ENCODE measurements at places on chromosomes 1 and 21.

DNA sequence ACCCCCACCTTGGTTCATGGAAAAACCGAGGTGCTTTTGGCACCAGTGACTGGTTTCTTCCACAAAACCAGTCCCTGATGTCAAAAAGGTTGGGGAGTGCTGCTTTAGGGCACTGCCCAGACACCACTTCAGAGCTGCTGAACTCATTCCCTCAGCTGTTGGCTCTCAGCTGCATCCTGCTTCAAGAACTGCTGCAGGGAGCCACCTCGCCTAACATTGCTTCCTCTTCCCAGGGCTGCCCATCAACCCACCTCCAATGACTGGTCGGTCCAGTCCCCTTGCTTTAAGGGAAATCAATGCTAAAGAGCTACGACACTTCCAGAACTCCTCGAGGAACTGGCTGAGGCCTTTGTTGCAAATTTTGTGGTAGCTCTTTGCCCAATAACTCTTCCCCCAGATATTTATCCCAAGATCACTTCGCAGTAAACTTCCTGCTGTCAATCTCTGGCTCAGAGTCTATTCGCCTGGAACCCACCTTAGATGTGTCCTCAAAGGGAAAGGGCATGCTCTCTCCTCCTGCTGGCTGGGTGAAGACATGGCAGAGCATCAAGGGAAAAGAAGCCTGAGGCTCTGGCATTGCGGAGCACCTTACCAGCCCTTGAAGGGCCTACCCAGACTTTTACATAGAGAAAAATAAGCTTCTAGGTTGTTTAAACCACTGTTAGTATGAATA, 29.0 kb downstream of the C1orf52 start:
- DNase-seq: no peak

DNA sequence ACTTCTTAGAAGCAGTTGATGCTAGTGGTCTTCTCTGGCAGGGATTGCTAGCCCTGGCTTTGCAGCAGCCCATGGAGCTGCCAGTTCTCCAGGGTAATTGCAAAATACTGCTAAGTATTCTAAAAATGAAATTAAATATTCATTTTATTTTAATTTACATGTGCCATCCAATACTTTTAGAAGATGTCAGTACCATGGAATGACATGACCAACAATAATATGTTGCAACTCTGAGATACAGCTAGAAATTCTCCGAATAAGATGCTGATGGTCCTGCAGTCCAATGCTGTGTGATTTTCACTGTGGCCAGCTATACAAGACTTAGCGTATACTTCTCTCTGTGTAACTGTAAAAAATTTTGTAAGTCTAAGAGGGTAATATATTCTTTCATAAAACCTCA, 20.0 kb upstream of the WARS2 start:
- no peak for DNase-seq

DNA sequence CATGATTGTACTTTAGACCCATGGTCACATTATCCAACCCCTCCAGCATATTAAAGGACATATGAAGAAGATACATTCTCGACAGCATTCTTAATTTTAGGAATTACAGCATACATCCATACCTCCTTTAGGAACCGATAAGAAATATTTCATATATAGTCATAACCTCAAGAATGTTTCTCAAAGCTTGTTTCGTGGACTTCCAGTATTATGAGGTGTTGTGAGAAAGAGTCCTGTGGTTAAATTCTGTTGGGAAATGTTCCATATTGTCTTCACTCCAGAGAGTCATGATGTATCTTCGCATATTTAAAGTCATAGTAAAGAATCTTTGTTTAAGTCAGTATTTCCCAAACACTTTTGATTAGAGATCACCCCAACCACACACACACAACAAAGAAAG, 321.0 kb upstream of the SNX7 start:
- DNase-seq: peak; percentile 70

GRCh38 chr1:114109981-114110380, 43.7 kb downstream of the SYT6 start:
- no peak for DNase-seq

DNA sequence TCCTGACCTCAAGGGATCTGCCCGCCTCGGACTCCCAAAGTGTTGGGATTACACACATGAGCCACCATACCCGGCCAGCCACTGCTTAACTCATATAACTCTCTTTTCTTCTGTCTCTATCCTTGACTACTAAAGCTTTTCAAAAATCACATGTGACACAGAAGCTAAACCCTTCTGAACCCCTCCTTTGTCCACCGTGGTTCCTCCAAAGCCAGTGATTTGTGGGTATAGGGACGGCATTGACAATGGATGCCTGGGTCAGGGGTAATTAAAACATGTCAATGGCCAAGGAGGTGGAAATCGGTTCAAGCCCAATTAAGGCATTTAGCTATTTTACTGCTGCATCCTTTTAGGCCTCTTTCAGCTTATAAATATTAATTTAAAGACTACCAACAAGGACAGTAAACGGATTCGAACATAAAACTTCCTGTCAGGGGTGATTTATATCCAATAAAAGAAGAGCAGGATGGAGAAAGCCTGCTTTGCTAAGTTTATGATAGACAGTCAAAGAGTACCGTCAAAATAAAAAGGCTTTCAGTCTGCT, 242.3 kb downstream of the GPATCH2 start:
- DNase-seq: no peak

DNA sequence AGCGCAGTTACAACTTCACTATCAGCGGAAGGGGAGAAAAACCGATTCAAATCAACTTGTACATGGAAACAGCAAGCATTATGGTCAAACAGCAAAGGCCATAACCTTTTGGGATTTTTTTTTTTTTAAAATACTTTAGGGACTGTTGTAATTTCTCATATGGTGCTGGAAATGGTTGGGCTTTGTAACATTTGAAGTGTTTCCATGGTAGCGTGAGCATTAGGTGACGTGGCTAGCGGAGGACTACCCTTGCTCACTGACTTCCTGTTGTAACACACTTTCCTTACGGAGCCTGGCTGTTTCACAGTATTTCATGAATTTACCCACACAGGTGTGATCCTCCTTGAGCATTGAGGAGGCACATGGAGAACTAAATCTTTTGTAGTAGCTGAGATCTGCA, 269.5 kb downstream of the TM2D1 start:
- no peak for DNase-seq

DNA sequence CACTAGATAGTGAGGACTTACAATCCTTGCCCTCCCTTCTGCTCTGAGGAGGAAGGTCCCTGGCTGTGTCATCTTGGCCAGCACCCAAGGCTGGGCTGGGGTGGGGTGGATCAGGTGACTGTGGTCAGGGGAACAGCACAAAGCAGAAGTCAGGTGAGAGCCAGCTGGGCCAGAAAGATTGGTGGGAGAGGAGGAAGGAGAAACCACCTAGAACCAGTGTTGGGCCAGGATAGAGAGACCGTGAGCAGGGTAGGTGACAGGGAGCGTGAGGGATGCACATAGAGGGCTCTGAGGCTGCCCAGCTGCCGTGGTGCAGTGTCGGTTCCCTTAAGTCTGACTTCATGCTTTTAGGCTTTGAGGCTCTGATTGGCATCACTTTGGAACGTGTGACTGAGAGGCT, 22.7 kb downstream of the NCF2 start:
- DNase-seq: no peak

DNA sequence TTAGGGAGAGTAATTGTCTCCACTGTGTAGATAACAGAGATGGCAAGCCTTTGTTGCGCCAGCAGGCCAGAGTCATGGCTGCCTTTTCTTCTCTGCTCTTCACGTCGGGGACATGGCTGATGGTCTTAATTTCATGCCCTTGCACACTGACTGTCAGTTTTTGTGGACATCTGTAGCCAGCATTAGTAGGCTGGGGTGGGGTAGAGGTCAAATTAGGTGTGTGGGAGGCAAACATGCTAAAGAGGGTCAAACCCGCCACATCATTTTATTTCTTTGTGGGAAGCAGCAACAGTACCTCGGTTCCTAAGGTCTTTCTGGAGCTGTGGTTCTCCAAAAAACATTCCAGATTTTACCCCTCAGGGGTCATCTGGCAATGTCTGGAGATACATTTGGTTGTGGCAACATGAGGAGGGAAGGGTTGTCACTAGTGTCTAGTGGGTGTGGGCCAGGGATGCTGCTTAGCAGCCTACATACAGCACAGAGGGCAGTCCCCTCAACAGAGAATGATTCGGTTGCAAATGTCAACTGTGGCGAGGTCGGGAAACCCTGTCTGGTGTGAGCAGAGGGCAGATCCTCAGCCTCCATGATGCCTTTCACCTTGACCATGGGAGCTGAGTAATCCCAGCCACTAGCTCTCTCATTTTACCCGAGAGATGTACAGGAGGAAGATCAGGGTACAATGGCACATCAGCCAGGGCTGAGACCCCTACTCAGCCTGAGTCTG, 14.7 kb downstream of the RUNX1 start:
- no peak for DNase-seq

DNA sequence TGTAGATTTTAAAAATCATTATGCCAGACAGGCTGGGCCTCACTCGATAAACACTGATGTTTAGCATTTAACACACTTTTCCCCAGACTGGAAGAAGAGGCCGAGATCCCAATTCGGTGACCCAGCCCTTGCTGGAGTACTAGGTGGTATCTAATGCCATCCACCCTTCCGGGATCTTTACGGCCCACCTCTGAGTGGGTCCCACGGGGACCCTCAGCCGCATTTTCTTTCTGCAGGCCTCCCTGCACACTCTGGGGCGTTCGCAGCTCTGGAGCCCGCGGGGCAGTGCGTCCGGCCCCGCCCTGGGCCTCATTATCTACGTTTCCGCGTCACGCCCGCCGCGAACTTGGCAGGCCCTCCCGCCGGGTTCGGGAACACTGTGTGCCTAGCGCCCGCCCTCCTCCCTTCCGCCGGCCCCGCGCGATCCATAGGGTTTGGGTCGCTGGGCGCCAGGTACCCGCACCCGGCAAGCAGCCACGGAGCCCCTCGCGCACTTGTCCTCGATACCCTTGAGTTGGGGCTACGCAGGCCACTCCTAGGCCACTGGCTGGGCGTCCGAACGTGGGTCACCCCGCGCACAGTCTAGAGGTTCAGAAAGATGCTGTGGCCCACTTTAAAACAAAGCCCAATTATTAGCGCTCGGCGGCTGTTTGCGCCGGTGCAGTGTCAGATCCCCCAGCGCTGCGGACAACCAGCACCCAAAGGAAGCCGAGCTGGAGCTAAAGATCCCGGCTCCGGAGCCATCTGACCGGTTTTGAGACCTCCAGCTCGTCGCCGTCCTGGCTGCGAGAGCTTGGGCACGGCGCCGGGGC, 950 bp upstream of the EVA1C start:
- DNase-seq: no peak

GRCh38 chr1:200378096-200378495, 31.7 kb downstream of the ZNF281 start:
- DNase-seq: no peak

- no peak for DNase-seq
These were observed 48.0 kb downstream of the C1orf87 start for GRCh38 chr1:60025552-60025951.

GRCh38 chr1:168088511-168089325, 48.0 kb downstream of the GPR161 start:
- DNase-seq: no peak

DNA sequence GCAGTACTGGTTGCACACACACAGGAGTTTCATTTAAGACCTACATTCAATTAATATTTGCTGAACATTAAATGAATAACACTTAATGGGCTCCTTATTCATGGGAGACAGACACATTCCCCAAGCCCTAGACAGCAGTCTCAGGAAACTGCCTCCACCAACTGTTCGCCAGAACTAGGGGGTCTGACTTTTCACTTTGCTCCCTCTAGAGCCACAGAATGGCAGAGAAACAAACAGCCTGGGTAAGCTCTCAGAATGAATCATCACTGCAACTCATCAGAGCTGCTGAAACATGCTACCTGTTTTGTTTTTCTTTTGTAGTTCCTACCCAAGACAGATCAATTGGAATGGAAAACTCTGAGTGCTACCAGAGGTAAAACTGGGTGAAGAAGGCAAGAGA, 31.7 kb downstream of the ELK4 start:
- DNase-seq: no peak

- DNase-seq: no peak
These were observed 2.2 kb upstream of the KRTAP10-6 start for GRCh38 chr21:44594406-44594916.

DNA sequence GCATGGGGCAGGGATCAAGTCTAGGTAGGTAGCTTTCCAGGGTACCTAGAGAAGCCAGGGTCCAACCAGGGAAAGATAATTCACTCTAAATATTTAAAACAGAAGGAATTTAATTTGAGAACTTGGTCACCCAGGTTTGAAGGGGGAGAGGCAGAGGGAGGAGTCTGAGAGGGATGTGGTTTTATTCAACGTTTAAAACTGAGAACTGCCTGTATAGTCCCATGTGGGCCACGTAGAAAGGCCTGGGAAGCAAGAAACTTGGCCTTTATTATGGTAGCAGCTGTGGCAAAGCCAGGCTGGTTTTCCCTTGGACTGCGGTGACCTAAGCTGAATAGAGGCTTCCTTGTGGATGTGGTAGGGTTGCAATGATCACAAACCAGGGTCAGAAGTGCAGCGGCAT, 42.0 kb upstream of the DUSP10 start:
- DNase-seq: no peak

DNA sequence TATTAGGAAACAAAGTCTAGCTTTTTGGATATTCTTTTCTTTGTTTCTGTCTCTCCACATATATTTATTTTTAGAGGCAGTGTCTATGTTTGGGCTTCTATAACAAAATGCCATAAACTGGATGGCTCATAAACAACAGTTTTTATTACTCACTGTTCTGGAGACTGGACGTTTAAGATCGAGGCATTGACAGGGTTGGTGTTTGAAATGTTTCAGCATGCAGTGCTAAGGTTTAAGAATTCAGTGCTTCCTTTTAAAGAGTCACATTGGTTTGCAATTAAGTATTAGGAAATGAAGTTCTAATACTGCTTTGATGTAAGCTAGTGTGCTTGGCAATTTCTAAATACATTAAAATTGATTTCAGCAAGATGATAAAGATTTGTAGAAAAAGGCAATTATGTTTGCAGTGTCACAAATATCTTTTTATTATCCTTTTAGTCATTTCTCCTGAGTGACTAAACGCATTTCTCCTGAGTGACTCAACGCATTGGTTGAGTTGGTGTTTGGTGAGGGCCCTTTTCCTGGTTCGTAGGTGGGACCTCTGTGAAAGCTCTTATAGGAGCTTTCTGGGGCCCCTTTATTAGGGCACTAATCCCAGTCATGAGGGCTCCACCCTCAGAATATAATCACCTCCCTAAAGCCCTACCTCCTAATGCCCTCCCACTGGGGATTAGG, 317.0 kb downstream of the USP25 start:
- DNase-seq: peak; percentile 58

DNA sequence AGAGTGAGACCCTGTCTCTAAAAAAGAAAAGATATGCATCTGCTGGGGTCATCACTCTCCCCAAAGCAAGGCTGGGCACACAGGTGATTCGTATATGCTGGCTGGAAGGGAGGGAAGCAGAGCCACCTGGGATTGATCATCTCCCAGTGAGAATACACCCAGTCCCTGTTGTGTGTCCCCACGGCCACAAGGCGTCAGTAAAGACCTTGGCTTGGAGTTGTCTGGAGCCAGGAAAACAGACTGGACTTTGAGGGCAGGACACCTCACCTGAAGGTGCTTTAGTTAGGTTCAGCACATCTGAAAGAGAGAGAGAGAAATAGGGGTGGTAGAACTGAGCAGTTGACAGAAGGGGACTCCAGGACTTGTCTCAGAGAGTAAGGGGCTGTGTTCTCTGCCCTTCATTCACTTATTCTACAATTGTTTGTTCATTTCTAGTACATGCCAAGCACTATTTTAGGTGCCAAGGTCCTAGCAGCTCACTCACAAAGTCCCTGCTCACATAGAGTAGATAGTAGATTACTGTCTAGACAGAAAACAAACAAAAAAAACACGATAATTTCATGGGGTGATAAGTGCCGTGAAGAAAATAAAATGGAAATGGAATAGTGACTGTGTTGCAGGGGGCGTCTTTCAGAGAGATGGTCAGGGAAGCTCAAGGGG, 13.5 kb downstream of the CITED4 start:
- peak; percentile 47 for DNase-seq

GRCh38 chr1:193221651-193222050, 35.2 kb upstream of the B3GALT2 start:
- DNase-seq: no peak

GRCh38 chr1:161826478-161826877, 60.4 kb downstream of the ATF6 start:
- DNase-seq: no peak
